Large intestine (tissue), 12 donors: ENCODE measurements at places on chromosomes 1 and 21. TPM values are rescaled to one million over a fixed set of nuclear protein-coding genes. Genes with fewer than 3 reads are reported as not detected.

The THEM5 gene
- 0.45 TPM for polyA plus RNA-seq

The KLF17 gene
- 0.04 TPM for polyA plus RNA-seq

The LRRC53 gene
- polyA plus RNA-seq: 0.25 TPM

The CYP4X1 gene
- polyA plus RNA-seq: 3.0 TPM

The GJB5 gene
- 0.15 TPM for polyA plus RNA-seq

DNA sequence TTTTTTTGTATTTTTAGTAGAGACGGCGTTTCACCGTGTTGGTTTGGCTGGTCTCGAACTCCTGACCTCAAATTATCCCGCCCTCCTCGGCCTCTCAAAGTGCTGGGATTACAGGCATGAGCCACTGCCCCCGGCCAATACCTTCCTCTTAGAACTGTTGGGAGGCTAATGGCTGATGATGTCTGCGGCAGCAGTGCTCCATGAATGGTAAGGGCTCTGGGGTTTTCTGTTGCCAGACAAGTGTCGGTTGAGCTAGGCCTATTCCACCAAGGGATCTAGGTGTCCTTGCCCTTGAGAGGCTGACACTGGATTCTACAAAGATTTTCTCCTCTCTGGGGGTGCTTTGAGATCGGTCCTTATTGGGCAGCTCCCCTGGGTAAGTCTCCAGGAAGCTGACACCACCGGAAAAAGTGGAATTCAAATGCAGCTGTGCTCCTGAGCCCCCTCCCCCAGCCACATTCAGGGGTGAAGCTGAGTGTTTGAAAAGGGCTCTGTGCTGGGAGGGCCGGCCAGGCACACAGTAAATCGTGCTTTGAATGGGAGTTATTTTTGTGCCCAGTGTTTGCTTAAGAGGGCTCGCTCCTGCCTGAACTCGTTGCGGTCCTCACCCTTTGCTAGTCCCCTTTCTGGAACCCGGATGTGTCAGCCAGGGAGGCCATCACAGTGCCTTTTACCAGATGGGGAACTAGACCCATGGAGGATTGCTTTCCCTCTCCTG is 5.2 kb downstream of the SOX13 start:
- DNase-seq: no peak

GRCh38 chr21:44726826-44727225 is 15.5 kb upstream of the TSPEAR start:
- DNase-seq: no peak

GRCh38 chr1:243974451-243975292 is 76.4 kb upstream of the ZBTB18 start:
- DNase-seq: no peak

DNA sequence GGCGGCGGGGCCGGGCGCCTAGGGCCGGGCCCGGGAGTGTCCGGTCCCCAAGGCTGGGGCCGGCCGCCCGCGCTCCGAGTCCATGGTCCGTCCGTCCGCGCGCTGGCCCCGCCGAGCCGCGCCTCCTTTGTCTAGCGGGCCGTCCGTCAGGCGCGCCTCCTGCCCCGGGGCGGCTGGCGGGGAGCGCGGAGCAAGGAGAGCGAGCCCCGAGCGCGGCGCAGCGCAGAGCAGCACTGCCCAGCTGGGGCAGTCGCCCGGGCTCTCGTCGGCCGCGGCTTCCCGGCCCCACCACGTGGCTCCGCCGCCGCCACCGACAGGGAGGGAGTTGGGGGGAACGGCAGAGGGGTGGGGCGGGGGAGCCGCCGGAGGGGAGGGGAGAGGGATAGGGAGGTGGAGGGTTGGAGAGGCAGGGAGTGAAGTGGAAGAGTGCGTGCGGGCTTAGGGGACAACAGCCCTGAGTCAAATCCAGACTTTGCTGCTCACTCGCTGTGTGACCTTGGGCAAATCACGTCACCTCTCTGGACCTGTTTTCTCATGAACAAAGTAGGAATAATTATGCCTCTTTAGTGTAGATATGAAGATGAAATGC is at the start of gene NKAIN1:
TSS of gene NKAIN1 (minus strand) at position 235 of the 589 bp plus-strand sequence. CDS start 340 bp downstream, outside the sequence.
- peak; percentile 55 for DNase-seq

DNA sequence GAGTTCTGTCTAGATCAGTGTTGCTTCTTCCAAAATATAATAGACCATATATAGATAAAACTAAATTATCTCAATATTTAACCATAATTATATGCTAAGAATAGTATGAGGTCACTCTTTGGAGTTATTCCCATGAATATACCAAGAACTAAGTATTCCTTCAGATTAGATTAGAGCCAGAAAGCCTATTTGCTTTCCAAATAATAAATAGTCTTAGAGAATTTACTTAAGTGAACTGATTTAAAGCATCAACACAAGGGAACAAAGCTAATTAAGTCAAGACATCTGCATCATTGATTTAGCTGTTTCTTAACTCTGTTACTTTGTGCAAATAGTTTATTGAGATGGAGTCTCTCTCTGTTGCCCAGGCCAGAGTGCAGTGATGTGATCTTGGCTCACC is 35.7 kb downstream of the FNBP1L start:
- no peak for DNase-seq

- DNase-seq: no peak
Observed at GRCh38 chr21:33985117-33986050, 69.8 kb upstream of the ATP5PO start.

DNA sequence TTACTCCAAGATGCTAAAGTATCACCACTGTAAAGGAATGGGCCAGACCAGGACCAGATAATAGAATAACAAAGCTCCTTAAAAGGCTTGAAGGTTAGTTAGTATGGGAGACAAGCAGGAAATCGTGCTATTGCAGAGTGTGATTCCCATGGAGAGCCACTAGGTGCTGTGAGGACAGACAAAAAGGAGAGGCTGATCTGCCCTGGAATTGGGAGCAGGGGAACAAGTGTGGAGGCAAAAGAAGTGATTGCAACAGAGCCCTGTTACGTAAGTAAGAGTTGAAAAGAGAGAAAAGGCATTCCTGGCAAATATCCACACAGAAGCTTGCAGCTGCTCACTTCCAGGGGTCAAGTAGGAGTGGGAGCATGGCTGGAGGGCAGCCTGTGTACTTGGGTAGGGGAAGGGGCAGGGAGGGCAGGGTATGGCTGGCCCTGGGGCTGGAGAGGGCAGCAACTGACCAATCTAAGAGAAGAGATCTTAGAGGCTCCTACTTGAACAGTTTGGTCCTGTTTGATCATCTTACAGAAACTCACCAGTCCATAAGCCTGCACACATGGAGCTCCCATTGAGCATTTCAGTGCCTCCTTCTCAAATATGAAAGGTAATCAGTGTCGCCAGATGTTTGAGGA is 207.7 kb upstream of the GJB5 start:
- no peak for DNase-seq

GRCh38 chr1:173444757-173445156 is 32.4 kb upstream of the PRDX6 start:
- DNase-seq: no peak

- DNase-seq: no peak
Observed at GRCh38 chr1:205920159-205920558, 23.1 kb downstream of the SLC26A9 start.

- DNase-seq: no peak
Observed at GRCh38 chr1:101769520-101769919, 227.2 kb downstream of the OLFM3 start.

DNA sequence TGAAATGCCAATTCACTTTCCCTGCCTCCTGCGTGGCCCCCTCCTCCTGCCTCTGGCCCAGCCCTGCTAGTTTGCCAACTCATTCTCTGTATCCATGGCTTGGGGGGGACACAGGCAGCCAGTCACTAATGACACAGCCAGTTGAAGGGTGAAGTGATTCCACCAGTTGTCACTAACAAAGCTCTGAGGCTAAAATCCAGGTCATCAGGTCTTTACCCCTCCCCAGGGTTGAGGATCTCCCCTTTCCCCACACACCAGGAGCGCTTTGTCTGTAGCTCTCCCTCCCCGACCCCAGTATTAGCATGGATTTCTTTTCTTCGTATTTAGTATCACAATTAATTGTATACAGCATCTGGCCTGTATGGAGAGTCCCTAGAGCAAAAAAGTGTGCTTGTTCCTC is 394.1 kb downstream of the RRAGC start:
- no peak for DNase-seq

DNA sequence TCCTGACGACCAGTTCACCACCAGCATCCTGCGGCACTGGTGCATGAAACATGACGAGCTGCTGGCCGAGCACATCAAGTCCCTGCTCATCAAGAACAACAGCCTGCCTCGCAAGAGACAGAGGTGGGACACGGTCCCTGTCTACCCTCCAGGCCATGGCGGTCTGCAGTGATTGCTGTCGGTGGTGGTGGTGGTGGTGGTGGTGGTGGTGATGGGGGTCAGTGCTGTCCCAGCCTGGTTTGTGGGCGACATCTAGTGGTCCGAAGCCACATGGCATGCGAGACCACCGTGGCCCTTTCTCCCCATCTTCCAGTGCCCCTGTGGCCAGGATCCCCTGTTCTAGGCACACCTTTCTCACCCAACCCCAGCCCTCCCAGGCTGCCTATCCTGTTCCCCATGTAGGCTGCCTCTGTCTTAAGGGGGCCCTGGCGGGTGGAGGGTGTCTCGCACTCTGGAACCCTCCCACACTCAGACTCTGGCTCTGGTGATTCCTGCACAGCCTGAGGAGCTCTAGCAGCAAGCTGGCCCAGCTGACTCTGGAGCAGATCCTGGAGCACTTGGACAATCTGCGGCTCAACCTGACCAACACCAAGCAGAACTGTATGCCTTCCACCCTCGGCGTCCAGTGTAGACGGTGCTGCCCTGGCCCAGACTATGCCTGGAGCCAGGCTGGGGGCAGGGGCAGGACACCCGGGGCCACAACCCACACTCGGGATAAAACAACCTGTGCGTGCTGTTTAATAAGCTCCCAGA is 3.2 kb upstream of the SLC27A3 start:
- DNase-seq: no peak
